ENCODE measurements at places on chromosomes 12 and 14.

GRCh38 chr12:62705846-62706245, 229.1 kb downstream of the PPM1H start:
- no peak for DNase-seq

- no peak for DNase-seq
Observed at GRCh38 chr12:27672643-27673042, 23.6 kb upstream of the REP15 start.

- DNase-seq, result no peak
Observed at GRCh38 chr12:62900686-62901272, 34.2 kb downstream of the PPM1H start.

GRCh38 chr12:120006258-120006975, 17.4 kb downstream of the BICDL1 start:
- no peak for DNase-seq

DNA sequence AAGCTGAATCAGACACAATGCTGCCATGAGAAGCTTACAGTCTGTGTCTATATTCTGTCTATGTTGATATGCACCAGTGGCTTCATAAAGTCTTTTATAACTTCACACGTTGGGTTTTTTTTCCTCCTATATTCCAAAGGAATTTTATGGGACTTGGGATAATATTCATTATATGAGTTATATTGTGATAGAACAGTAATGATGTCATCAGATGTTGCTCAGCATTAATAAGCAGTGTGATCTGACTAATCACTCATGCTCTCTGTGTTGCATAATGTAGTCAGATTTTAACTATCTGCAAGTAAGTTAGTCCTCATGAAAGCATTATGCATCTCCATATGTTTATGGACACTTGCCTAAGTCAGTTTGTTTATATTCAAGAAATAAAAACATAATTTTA, 159.6 kb downstream of the PLCZ1 start:
- DNase-seq, result no peak

GRCh38 chr14:99740411-99740810, 52.8 kb upstream of the EML1 start:
- DNase-seq, result no peak

GRCh38 chr12:92899386-92900001, 29.6 kb downstream of the EEA1 start:
- DNase-seq, result no peak

- no peak for DNase-seq
Observed at GRCh38 chr12:97493731-97494130, 31.1 kb downstream of the RMST start.

GRCh38 chr12:112283546-112283945, 98.7 kb downstream of the HECTD4 start:
- no peak for DNase-seq

DNA sequence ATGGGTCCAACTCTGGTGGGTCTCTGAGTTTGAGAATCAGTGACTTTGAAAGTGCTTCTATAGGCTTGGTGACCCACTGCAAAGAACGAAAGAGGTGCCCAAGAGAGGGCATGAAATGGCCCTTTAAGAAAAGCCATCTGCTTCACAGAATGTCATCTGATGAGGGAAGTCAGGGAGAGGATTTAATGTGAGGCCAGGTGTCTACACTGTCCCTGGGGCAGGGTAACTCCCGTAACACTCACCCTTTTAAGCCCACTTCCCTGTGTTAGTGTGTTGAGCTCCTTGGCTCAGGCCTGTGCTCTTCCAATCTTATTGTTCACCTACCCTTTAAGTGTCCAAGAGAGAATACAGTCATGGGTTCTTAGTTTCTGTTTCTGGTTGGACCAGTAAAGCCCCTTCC, 16.4 kb upstream of the SRSF5 start:
- DNase-seq, result no peak

DNA sequence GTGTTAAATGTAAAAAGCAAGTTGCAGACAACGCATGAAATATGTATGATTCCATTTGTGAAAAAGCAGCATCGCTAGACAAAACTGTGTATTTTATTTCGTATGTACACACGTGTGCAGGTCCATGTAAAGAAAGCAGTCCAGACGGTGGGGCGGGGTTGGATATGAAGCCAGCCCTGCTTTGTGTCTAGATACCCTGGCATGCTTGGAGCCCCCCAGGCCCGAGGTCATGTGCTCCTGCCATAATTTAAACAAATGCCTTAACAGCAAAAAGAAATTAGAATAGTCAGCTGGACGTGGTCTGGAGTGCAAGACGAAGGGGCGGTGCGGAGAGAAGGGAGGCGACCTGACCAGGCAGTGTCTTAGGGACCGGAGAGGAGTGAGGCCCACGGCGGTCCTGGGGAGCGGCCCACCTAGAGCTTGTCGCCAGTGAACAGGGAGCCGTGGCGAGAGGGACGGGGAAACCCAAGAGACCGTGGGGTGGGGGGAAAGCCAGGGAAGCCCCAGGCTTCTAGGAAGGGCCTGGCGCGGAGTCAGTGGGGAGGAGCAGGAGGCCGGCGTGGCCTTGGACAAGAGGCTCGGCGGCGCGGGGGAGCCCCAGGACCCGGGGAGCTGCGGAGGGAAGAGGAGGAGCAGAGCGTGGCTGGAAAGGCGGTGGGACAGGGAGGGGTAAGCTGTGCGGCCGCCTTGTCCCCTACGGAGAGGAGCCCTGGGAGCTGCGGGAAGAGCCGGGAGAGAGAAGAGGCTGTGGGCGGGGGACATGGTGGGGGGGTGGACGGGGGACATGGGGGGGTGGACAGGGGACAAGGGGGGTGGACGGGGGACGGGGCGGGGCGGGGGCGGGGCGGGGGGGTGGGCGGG, 118.5 kb upstream of the C14orf180 start:
- DNase-seq, result no peak

DNA sequence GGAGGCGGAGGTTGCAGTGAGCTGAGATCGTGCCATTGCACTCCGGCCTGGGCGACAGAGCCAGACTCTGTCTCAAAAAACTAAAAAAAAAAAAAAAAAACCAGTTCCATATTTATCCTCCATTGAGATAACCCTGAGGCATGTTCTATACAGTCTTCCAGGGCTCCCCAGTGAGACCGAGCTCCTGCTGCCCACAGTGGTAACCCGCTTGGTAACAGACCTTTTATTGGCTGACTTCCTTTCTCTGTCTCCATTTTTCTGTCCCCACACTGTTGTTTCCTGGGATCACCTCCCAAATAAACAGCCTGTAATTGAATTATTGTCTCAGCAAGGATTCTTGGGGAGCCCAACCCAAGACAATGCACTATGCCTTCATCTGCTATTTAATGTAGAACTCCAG, 42.8 kb upstream of the BICDL1 start:
- DNase-seq, result no peak

DNA sequence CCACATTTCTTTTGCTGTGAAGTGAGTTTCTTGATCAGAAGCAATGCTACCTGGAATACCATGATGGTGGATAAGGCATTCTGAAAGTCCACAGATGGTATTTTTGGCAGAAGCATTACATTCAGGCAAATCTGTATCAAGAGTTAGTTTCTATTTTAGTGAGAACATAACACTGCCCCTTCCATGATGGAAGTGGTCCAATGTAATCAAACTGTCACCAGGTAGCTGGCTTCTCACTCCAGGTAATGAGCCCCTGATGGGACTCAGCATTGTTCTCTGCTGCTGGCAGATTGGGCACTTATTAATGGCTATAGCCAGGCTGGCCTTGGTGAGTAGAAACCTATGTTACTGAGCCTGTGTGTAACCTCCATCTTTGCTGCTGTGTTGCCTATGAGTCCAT, 80.7 kb downstream of the KCNA5 start:
- no peak for DNase-seq

DNA sequence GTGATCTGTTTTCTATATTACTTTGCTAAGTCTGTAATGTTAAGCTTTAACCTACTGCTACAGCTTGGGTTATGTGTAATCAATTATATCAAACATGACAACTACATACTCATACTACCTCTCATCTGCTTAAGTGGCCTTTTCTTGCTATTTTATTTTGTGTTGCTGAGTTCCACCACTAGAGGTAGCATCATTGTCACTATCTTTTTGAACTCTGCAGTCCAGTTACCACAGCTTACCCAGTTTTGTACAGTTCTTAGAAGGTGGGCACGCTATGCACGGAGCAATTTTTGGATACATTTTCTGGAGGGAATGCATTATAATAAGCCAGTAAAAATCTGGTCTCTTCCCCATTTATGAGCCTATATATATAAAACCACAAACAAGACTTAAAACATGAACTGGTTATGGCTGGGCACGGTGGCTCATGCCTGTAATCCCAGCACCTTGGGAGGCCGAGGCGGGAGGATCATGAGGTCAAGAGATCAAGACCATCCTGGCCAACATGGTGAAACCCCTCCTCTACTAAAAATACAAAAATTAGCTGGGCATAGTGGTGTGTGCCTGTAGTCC, 48.5 kb downstream of the SAV1 start:
- no peak for DNase-seq

GRCh38 chr12:65612440-65612839, 211.8 kb upstream of the HMGA2 start:
- DNase-seq, result no peak

- no peak for DNase-seq
Observed at GRCh38 chr12:31019976-31020375, 53.7 kb upstream of the DDX11 start.

- no peak for DNase-seq
Observed at GRCh38 chr14:56367416-56367815, 212.2 kb upstream of the TMEM260 start.

DNA sequence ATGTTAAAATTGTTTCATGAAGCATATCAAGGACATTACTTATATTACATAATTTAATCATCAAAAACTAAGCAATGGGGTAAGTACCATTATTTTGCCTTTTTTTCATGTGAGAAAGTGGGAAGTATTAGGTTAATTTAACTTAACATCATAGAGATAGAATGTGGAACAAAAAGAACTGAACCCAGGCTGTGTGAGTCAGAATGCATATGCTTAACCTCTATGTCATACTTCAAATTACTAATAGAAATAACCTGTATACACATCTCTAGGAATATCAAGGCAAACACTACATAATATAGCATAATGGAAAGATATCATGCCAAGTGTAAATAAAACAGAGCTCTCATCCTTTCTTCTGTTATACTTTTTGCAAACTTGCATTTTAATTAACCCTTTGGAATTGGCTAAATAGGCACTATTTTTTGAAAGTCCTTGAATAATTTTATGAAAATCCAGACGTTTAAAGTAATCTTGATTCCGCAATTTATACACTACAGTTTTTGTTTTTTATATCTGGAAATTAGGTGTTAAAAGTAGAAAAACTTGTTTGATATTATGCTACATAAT, 777.7 kb downstream of the SLC6A15 start:
- DNase-seq, result no peak

DNA sequence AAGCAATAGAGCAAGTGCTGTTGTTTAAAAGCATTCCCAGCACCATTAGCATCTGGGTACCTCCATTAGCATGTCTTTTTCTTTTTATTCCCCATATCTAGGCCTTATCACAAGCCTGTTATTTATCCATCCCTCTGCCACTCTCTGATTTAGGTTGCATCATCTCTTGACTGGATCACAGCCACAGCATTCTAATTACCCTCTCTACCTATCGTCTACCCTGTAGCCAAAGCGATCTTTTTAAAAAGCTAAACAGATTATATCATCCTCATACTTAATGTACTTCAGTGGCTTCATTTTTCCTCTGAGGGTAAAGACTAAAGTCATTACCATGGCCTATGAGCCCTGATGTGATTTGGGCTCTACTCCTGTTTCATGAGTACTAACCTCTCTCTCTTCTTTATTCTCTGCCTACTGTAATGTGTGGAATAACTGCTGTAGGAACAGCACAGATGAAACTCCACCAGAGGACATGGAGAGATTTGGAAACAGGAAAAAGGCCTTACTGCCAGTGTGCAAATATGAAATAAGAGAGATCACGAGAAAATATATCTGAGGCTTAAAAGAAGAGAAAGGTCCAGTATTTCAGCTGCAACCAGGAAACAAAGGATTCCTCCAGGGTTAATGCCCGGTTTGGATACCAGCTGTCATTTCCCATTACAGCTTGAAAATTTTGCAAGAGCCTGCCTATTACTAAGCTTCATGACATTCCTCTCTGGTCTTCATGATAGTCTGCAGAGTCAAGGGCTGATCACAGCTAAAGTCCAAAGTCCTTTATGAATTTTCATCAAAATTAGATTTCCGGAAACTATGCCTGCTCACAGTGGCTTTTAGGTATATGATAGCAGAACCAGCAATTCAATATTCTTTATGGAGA, 422.5 kb upstream of the PDE3A start:
- peak; percentile 24 for DNase-seq

GRCh38 chr14:71661441-71661840, 270.8 kb upstream of the RGS6 start:
- DNase-seq, result no peak

DNA sequence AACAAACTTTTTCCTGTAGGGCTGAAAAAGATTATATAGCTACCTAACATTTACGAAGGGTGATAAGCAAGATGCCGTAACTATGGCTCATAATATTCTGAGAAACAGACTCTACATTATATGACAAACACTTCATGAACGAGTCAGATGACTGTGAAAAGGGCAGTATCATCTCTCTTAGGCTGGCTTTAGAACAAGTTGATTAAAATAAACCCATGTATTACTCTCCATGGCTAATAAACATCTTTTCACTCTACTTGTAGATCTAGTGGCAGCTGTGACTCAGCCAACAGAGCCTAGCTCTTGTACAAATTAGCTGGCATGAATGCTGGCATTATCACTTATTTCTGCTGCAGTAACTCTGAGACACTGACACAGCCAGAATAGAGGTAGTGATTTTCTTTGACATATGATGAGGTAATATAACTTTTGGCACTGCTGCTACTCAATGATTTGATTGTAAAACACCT, 47.1 kb downstream of the SLC2A13 start:
- DNase-seq, result no peak

GRCh38 chr14:77128414-77128891, 13.1 kb downstream of the ZDHHC22 start:
- no peak for DNase-seq

GRCh38 chr12:131114271-131114670, 160.6 kb downstream of the ADGRD1 start:
- no peak for DNase-seq

DNA sequence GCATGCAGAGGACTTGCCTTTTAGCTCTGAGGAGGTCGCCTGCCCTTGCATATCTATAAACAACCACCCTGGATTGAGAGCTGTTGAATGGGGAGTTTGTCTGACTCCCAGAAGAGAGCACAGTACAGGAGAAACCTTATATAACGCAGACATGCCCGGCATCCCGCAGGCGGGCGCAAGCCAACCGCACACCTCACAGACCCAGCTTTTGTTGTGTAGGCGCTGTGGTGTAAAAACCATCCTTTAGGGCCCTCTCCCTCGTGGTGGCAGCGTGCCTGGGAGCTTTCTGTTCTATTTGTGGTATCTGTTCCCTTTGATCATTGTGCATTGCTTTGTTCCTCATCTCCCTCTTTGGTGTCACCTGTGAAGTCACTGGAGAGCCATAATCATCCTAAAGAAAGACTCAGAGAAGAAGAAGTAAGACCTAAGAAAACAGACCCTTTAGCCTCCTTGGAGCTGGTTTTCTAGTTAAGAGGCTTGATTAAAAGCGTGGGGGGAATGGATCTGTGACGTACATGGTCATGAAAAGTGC, 77.7 kb downstream of the ETV6 start:
- no peak for DNase-seq
